ENCODE measurements at places on chromosomes 2 and 18.

GRCh38 chr2:63639344-63639743 lies 50.6 kb downstream of the MDH1 start:
- DNase-seq, result no peak

DNA sequence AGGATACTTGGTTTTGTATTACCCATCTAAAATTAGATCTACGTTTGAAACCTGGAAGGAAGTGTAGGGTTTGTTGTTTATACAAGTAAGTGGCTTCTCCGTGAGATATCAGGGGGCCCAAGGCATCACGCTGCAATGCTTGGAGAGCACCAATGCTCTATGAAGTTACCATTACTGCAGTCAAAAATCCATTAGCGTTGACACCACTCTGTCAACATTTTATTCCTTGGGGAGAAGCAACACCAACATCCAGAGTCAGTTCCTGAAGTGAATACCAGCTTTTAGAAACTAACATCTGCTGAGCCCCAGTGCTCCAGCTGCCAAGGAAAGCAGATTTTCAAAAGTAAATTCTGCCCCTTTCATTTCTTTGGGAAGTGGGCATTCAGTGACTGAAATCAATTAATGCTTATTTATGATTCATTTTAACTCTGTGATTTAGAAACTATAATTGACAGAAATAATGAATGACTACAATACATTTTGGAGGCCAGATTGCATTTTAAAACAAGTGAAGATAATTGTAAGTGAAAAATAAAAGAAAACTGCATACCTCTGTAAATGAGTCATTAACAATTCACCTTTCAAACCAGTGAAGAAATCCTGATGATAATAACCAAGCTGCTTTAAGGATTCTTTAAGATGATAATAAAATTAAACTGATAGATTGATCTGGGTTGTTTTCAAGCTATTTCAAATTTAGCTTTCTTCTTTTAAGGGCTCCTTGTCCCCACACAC lies 30.5 kb downstream of the LRP1B start:
- no peak for DNase-seq

DNA sequence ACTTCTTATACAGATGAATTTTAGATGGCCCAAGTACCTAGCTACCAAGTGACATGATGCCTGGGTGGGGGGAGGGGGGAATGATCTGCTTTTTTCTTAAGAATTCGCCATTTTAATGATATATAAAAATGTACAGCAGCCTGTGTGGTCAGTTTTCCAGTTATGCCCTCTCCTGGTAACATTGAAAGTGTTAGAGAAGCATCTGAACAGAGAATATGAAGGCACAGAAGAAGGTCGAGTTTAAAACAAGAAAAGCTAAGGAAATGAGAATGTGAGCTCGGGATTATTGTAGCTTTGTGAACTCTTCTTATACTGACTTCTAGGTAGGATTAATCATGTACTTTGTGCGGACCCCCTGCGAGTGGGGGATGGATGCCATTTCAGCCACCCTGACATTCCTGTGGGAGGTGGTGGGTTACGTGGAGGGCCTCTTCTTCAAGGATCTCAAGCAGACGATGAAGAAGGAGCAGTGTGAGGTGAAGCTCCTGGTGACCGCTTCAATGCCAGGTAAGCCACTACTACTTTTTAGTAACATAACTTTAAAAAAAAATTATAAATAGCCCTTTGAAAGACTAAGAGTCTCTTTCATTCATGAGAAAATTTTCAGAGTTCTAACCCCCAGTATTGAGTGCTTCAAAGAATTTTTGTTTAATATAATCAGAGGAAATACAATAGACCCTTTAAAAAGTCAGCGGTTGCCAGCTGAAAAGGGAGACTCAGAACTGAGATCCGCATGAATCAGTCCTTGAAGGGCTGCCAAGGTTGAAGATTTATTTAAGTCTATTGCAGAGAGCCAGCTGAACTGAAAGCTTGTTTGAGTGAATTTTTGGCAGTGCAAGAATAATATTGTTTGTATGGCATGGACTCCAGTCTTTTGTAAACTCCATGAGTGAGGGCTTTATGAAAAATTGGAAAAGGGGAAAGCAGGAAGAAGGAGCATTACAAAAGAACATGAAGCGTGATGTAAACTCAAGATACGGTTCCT lies 68.6 kb upstream of the RPE start:
- peak; percentile 66 for DNase-seq

DNA sequence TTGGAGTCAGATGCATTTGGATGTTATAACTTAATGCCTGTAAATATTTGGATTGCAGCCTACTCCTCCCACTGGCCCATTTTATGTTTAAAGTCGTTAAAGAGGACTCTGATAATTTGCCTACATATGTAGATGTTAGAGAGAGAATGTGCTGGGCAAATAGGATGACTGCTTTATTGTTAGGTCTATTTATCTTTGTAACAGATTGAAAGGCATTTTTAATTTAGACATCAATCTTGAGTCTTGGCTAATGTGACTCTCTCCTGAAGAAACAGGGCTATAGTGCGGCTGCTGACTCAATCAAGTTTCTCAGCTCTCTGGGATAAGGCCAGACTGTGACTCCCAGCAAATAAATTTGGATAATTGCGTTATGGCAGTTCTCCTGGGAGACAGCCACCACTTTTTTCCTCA lies 1101.4 kb downstream of the CBLN2 start:
- no peak for DNase-seq

GRCh38 chr2:165953306-165953654 lies 296 bp downstream of the TTC21B start:
- DNase-seq, result no peak

- no peak for DNase-seq
These were observed 22.8 kb upstream of the POLR1B start for GRCh38 chr2:112519506-112519905.

- peak; percentile 11 for DNase-seq
These were observed 768 bp upstream of the CYBRD1 start for GRCh38 chr2:171521361-171522051.

GRCh38 chr2:204018717-204019116 lies 82.2 kb downstream of the ICOS start:
- DNase-seq, result no peak

DNA sequence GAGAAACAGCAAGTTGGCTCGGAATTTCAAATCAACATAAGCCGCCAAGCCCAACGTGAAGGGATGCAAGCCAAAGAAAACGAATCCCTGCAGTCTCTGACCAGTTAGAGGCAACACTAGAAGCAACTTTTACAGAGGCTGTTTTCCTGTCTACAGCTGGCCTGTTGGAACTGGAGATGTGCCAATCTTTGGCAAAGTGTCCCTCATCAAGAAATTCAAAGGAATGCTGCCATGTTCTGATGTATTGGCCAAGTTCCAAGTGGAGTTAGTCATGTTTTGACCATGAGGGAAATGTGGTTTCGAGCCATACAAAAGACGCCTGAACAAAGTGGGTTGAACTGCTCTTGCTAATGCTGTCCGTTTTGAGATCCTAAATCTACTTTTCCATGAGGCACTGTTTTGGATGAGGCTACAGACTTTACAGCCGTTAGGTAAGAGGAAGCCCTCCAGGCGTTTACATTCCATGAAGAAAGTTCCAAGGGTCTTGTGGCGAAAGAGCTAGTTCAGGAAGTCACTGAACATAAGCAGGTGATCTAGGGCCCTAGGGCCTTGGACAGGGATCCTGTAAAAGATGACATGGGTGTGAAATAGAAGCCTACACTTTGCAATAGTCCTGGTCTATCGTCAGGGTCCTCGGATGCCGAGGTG lies 140.7 kb upstream of the PXDN start:
- DNase-seq, result no peak

- peak; percentile 100 for DNase-seq
These were observed 4.4 kb downstream of the CCL20 start for GRCh38 chr2:227817850-227818674.

GRCh38 chr18:6920099-6920955 lies 190.8 kb downstream of the ARHGAP28 start:
- DNase-seq, result peak; percentile 51

DNA sequence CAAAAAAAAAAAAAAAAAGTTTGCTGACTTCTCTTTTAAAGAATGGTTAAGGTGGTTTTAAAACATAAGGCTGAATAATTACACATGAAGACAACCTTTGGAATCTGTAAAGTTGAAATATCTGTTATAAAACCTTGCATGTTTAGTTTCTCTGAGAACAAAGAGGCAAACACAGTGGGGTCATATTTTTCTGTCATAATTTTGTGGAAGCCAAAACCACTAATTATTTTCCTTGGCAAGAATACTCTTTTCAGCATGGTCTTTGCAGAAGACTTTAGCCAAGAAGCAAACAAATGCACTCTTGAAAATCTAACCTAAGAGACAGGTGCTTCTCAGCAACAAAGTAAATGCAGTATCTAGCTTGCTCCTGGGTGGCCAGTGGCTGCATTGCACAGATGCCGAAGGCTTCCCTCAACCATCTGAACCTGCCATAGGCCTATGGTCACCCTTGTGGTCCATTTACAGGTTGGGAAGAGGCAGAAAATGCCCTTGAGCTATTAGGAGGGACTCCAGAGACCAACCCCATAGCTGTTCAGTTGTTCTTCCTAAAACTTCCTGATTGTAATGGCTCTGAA lies 44.8 kb downstream of the ZAP70 start:
- DNase-seq, result no peak

- no peak for DNase-seq
These were observed 58.0 kb downstream of the NYAP2 start for GRCh38 chr2:225457482-225457881.

GRCh38 chr18:35624146-35624545 lies 42.6 kb downstream of the GALNT1 start:
- no peak for DNase-seq

GRCh38 chr2:201366146-201366545 lies 9.0 kb upstream of the FLACC1 start:
- DNase-seq, result peak; percentile 54

GRCh38 chr2:236887531-236887930 lies 198.2 kb upstream of the COPS8 start:
- DNase-seq, result peak; percentile 27

- DNase-seq, result peak; percentile 90
These were observed 45.3 kb upstream of the SPAG16 start for GRCh38 chr2:213238753-213239495.

GRCh38 chr18:6205706-6206105 lies 209.0 kb downstream of the L3MBTL4 start:
- no peak for DNase-seq

- no peak for DNase-seq
These were observed 71.2 kb downstream of the BCL2L11 start for GRCh38 chr2:111191877-111192276.

DNA sequence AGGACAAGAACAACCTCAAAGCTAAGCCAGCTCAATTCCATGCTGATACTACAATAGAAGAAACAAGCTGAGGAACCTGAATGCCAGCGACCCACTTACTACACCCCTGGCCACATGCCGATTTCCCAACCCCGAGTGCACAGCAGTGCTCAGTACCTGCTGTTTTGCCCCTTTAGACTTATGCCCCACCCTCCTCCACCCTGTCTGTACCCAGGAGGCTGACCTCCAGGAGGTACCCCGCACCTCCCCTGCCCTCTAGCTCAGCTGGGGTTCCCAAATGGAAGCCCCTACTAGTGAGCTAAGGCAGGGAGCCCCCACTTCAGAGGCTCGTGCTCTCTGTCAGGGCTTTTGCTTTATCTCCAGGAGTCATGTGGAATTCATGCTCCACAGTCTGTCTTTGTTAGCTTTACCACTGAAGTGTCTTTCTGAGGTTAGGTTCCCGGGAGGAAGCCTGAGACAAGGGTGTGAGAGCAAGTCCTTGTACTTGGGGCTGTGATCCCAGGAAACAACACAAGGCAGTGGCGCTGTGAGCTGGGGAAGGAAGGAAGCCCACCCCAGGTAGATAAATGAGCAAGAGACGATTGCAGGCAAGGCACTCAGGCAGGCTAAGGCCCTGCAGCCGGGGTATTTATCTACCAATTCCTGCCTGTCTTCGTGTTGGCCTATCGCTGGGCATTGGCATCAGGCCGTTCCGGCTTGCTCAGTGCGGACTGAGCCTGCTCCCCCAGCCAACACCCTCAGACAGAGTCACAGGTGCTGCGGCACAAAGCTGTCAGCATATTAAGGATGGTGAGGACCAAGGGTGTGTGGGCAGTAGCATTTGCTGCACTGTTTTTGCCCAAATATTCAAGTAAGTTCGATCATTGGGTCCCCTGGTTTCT lies 220.5 kb downstream of the CYP26B1 start:
- DNase-seq, result no peak

GRCh38 chr18:50849419-50849821 lies 29.5 kb upstream of the ME2 start:
- DNase-seq, result no peak

DNA sequence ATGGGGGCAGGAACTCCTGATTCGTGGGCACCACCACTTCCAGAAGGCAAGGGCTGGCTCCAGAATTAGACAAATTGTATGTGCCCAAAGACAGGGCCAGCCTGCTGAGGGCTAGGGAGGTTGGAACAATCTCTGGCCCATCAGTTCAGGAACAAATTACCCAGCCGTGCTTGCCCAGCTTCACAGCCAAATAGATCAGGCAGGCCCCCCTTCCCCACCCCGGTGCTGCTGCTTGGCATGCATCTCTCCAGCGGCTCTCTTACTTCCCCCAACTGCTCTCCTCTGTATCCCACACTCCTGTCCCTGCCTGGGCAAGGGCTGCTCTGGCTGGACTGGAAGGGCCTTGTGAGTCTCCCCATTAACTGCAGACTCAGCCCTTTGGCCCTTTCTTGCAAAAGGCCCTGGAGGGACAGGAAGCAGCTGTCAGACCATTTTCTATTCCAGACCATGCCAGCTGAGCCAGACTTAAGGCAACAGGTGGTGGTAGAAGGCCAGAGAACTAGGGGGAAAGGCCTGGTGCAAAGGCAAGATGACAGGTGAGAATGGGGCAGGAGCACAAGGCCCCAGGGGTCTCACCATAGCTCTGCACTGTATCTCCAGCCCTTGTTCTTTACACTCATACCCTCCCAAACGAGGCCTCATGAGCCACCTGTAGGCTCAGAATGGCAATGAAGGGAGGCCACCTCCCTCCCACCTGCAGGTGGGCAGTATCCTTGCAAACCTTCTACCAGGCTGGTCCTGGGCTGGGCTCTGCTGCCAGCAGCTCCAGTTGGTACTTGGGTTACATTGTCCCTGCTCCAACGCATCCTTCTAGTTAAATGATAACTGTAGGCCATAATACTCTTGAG lies 30.7 kb upstream of the ACAA2 start:
- no peak for DNase-seq

- DNase-seq, result no peak
These were observed 24.6 kb downstream of the DOCK10 start for GRCh38 chr2:225017713-225018112.

- peak; percentile 26 for DNase-seq
These were observed 986.7 kb upstream of the CDH2 start for GRCh38 chr18:29163596-29163995.

- no peak for DNase-seq
These were observed 1.0 kb upstream of the FAM110C start for GRCh38 chr2:47346-47725.

- DNase-seq, result no peak
These were observed 92.1 kb downstream of the ADAM23 start for GRCh38 chr2:206535260-206535986.

- no peak for DNase-seq
These were observed 369.4 kb upstream of the GCFC2 start for GRCh38 chr2:76080154-76080553.

GRCh38 chr2:41903474-41904135 lies 144.2 kb upstream of the PKDCC start:
- DNase-seq, result peak; percentile 18

Measured in HCEC 1CT (cell line).